CD4-positive, alpha-beta T cell treated with Interleukin-15 for 4 hours (primary cell): ENCODE measurements at places on chromosomes 3 and 15.

GRCh38 chr3:184284696-184285095, 8.9 kb downstream of the ECE2 start:
- DNase-seq = peak; percentile 14

DNA sequence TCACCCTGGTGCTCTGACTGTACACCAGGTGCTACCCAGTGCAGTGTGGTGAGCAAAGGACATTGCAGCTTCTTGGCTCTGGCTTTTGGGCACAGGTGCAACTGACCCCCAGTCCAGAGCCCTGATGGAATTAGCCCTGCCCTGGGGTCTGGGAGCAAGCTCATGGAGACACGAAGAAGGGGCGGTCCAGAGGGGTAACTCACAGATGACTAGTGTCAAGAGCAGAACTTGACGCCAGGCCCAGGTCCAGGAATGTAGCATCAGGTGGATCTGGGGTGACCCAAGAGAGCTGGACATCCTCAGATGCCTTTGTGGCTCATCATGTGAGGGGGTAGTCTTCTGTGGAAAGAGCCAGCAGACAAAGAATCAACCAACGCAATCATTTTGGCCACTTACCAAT, 88.9 kb downstream of the ASB7 start:
- DNase-seq = no peak

DNA sequence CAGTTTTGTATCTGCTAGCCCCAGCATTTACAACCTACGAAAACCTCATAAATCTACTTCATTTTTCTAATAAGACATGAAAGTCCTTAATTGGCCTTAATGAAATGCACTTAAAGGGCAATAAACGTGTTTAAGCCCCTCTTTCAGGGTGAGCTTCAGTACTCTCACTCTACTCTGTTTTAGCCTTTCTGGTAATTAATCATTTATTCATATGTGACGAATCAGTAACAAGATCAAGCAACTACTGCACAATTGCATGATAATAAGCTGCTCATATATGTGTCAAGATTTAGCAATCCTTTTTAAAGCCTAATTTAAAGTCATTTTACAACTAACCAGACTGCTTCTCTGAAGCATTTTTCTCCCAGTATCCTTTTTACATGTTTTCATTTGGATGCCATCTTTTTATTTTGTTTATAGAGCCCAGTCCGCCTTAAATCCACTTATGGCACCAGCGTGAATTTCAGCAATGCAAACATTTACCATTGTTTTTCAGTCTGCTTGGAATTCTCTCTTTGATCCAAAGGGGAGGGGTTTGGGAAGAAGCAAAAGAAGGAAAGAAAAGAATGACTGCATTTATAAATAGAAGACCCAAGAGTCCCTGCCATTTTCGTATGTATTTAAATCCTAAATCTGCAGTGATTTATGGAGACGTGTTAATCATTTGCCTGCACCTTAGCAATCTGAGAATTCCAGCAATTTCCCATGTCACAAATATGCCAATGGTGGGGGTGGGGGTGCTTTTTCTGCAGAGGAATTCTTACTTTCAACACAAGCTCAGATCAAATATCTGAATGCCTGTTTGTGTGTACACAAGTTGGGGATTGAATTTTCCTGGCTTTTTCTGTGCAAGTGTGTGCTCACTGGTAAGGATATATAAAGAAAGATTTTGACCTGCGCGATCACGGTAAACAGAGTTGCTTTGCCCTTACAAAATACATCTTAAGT, 230.8 kb upstream of the TBC1D5 start:
- no peak for DNase-seq

DNA sequence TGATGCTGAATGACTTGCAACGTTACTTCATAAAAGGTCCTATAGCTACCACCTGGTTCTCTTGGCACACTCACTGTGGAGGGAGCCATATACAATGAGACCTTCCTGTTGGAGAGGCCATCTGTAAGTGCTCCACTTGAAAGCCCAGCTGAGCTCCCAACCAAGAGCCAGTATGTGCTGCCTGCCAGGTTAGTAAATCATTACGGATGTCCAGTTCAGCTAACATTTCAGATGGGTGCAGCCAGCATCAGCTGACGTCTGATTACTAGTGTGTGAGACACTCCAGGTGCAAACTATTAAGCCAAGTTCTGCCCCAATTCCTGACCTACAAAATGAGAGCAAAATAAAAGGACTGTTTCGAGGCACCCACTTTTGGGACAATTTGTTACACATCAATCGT, 274.4 kb upstream of the ROBO2 start:
- no peak for DNase-seq

DNA sequence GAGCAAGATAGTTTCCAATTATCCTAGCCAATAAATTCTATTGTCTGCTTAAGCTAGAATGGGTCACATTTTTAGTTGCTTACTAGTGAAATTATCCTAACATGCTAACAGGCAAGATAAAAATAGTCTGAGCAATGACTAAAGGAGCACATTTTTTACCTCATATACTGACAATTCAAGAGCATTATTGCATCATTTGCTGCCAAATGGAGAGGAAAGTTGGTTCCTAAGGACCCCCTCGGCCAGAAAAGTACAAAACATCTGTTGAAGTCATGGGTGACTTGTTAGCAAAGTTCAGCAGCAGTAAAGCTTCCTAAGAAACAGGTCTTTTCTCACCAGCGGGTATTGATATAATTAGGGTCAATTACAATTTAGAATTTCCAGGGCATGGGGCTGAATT, 1001.0 kb downstream of the FHIT start:
- no peak for DNase-seq

GRCh38 chr3:186757686-186758220, 25.6 kb upstream of the EIF4A2 start:
- no peak for DNase-seq

DNA sequence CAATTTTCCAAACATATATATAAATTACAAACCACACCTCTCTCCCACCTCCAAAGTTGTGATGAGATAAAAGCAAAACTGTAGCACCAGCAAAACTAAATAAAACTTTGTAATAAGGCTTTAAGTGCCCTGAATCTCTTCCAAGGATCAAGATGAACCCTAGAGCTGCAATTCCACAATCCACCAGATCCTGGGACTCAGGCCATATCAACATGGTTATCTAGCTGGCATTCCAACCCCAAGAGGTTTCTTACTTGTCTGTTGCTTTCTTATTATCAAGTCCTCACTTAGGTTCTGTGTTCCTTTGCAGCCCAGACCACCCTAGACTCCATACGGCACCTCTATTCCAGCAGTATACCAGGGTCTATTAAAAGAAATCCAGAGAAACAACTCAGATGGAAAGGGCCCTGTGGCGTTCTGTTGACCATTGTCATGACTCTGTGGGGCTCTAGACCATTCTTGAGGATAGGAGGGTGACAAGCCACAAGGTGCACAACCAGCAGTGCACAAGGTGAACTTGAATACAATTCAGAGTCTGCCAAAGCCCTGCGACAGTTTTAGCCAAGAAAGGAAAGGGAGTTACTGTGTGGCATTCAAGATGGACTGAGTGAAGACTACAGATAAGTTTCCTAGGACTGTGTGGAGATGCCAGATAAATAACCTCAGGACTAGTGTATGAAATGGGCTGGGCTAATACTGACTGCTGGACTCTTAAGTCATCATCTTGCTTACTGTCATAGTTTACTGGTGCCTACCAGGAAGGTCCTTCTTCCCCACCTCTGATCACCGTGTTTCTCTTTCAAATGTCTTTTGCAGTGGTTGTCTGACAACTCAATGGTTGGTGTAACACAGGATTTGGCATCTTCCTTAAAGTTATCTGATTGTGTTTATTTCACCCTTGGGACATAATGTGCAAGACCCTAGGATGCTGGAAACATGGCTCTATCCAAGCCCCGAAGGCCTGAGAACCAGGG, 27.2 kb downstream of the ACKR2 start:
- DNase-seq = no peak

- no peak for DNase-seq
Measured at GRCh38 chr3:170490828-170491560, 72.3 kb downstream of the CLDN11 start.

GRCh38 chr15:80275961-80276360, 23.9 kb upstream of the CTXND1 start:
- no peak for DNase-seq

DNA sequence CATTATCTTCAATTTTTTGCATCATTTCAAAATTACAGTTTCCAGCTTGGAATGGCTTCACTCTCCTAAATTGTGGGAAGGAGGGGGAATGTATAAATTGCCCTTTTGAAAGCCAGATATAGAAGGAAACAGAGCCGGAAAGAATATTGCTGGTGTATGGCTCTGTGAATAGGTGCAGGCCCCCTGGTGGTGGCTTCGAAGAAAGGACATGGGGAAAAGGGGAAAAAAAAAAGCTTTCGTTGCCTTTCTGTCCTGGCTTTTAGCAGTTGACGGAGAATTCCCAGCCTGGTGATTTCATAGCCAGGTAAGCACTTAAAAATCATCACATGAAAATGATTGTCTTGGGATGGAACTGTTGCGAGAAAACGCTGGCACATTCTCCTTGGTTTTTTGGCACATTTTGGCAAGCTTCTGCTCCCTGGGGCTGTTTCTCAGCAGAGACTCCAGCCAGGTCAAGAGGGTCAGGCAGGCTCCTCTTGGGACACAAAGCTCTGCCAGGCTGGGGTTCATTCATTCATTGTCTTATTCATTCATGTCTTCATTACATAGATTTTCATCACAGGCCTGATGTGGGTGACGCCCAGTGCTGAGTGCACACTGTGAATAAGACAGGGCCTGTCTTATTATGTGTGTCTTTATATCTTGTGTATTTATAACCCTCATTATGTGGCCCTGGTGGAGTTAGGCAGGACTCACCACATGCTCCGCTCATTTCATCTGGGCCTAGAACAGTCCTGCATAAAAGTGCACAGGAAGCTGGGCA, 300.0 kb upstream of the TPM1 start:
- peak; percentile 35 for DNase-seq

GRCh38 chr15:86041399-86041798, 38.3 kb upstream of the AGBL1 start:
- no peak for DNase-seq

GRCh38 chr3:13780432-13781176, 99.3 kb downstream of the WNT7A start:
- DNase-seq = no peak

GRCh38 chr3:57066471-57066870, 6.0 kb downstream of the SPATA12 start:
- no peak for DNase-seq

- DNase-seq = no peak
Measured at GRCh38 chr3:133921592-133921991, 25.9 kb upstream of the RAB6B start.
